Activated CD8-positive, alpha-beta memory T cell treated with anti-CD3 and anti-CD28 coated beads, Interleukin-2, amount 10 ng/mL, durations not matched to agents 7 days and 5 days (primary cell): ENCODE measurements at places on chromosomes 2 and 18.
A peak's percentile ranks its signal among the peaks of the same experiment; 100 is the strongest.

GRCh38 chr2:188604579-188604978 lies 312.9 kb downstream of the GULP1 start:
- DNase-seq, result no peak

DNA sequence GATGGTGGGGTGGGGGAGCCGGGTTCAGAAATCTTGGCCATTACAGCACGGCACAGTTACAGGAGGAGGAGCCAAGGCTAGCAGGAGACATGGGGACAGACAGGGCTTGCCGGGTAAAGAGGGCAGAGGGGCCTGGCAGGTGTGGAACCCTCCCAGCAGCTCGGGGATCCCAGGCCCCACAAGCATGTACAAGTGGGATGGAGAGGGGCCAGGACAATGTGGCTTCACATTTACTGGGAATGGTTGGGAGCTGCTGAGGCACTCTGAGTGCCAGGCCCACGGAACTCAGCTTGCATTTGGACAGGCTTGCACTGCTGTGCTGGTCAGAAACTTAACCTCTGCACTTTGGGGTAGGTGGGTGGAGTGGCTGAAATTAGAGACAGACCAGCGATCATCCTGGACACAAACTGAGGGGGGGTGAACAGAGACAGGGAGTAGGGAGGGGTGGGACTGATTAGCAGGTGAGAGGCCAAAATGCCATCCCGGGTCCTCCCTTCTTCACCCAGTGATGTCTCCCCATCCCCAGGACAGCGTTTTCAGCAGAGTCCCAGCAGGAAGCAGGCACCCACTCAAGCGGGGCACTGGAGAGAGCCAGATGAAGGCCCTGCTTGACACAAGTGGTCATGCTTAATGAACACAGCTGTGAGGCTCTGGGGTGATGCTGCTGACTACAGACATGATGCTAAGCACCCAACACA lies 9.6 kb downstream of the PER2 start:
- no peak for DNase-seq

DNA sequence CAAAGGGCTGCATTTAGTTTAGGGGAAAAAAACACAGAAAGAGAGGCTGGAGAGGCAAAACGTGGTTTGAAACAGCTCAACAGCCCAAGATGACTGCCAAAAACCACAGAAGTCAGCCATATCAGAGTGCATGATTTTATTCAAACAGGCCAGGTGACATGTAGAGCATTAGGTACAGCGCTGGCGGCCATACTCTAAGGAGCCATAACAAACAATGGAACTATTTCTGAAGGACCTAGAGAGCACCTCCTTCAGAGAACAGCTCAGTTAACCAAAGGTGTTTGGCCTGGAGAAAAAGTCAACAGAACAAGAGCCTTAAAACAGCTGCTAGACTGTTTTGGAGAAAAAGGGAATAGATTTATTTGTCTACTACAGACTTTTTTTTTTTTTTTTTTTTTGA lies 2.6 kb downstream of the THADA start:
- no peak for DNase-seq

DNA sequence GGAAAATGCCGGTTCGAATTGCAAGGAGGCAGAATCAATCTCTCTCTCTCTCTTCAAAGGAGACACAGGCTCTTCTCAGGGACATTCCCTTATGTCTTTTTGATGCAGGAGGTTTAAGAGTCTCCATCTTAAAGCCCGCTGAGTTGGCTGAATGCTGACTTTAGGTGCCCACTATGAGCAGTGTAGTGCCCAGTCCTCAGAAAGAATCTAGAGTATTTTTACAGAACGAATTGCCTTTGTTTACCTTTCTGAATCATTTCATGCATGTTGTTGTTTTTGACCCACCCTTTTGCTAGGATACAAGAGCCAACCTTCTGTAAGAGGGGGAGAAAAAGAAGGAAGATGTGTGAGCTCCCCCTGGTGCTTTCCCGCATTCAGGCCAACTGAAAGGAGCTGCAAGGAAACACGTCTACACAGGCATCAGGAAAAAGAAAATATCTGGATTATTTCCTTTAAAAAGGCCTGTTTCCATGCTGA lies 193.5 kb upstream of the TCF4 start:
- DNase-seq, result no peak

GRCh38 chr18:70491734-70492348 lies 203.0 kb downstream of the SOCS6 start:
- DNase-seq, result peak; percentile 62

GRCh38 chr2:88680266-88680902 lies 11.1 kb upstream of the RPIA start:
- no peak for DNase-seq
